ENCODE measurements at places on chromosomes 2 and 18.

DNA sequence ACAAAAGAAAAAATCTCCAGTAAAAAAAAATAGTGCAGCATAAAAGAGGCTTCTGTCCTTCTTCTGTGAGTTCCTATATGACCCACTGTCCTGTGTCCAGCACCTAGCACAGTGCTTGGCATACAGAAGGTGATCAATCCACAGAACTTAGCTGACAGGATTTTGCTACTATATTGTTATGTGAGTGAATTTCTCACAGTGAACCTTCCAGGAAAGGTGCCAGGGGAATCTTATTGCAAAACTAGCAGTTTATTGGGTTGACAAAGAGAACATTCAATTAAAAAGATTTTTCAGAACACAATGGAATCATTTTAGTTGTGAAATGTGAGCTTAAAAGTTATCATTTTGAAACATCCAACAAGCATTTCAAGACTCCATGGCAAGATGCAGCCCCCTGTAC lies 12.4 kb upstream of the TRIB2 start:
- no peak for DNase-seq

GRCh38 chr2:210000464-210001324 lies 1.7 kb upstream of the RPE start:
- DNase-seq = no peak

GRCh38 chr2:191636235-191636543 lies 41.7 kb upstream of the NABP1 start:
- DNase-seq = no peak

DNA sequence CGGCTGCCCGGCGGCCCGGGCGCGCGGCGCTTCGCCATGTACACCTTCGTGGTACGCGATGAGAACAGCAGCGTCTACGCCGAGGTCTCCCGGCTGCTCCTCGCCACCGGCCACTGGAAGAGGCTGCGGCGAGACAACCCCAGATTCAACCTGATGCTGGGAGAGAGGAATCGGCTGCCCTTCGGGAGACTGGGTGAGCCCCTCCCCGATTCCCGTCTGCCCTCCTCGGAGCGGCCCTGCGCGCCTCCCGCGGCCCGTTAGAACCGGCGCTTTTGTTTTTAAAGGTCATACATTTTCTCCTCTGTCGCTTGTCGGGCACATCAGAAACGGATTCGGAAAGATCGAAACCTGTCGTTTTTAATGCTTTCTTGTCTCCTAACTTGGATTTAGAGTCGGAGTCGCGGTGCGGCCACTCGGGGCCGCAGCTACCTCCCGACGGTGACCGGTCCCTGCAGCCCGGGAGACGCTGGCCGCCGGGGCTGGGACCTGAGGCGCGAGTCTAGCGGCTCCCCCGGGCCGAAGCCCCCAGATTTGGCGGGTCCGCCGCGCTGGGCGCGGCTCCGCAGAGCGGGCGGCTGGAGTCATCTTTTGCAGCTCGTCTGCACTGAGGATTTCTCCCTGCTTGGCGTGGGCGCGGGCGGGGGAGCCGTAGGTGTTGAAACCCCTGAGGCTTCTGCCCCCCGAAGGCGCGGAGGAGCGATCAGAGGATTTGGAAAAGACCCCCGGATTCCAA lies 519 bp downstream of the TTL start:
- DNase-seq = peak; percentile 13

- peak; percentile 6 for DNase-seq
These were observed 756 bp downstream of the ABI2 start for GRCh38 chr2:203328760-203329540.

- DNase-seq = no peak
These were observed 44.7 kb downstream of the DHRS9 start for GRCh38 chr2:169114056-169114455.

GRCh38 chr2:71151620-71152019 lies 21.2 kb downstream of the MPHOSPH10 start:
- no peak for DNase-seq

GRCh38 chr2:240208631-240209211 lies 68.3 kb upstream of the OTOS start:
- DNase-seq = no peak

GRCh38 chr2:47094511-47095142 lies 60.5 kb downstream of the STPG4 start:
- DNase-seq = no peak

GRCh38 chr2:116513991-116514390 lies 1300.5 kb upstream of the DDX18 start:
- DNase-seq = no peak

GRCh38 chr2:235698491-235698890 lies 204.6 kb downstream of the AGAP1 start:
- no peak for DNase-seq

DNA sequence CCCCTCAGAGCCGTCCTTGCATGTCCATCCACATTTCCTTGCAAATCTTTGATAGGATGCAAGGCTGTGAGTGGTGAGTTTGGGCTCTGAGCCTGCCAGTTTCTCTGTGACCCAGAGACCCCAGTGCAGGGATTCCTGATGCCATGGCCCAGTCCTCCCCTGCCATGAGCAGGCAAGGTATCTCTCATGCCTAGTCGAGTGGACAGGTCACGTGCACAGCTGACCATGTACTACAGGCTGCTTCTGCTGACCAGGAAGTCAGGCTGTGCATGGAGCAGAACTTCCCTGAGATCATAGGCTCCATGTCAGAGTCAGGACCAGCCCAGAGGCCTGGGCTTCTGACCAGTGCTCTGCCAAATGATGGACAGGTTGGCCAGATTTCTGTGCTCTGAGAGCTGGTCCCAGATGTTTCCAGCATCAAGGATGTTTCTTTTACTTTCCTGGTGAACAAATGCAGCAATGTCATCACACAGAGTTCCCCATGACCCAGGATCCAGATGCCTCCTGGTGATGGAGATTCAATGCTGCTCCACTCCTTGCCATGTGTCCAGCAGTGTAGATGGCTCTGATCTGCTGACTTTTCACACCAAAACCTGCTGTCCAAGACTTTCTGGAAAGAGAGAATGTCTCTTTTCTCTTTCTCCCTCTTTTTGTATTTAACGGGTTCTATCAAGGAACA lies 321.6 kb upstream of the HS6ST1 start:
- DNase-seq = no peak

GRCh38 chr2:69196327-69197117 lies 183.5 kb downstream of the ANTXR1 start:
- no peak for DNase-seq

- no peak for DNase-seq
These were observed 56.3 kb downstream of the MARCHF4 start for GRCh38 chr2:216315802-216316603.

DNA sequence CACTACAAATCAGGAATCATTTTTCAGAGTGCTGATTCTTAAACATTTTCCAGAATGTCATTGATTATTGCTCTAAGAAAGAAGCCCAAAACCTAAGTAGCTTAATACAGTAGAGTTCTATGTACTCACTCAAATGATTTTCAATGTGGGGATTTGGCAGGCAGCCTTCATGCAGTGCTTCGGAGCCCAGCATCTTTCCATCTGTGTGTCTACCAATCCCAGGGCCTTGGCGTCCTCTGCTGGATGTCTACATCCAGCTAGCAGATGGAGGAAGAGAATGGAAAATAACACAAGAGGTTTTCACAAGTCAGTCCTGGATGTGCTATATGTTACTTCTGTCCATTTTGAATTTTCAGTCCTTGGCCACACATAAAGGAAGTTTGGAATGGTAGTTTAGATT lies 151.8 kb downstream of the RDH14 start:
- DNase-seq = no peak

DNA sequence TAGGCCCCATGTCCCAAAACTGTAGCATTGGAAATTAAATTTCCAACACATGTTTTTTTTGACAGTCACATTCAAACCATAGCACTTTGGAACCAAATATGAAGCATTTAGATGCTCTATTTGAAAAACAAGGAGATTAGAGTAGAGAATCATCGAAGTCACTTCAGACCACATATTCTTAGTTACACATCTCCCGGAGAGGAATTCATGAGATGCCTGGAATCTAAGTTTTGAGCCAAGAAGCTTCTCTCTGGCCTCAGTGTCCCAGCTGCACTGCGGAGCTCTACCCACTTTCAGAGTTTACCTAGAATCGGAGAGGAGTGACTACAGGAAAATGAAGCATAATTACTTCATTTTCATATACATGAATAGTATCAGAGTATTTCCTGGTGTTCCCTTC lies 385.9 kb downstream of the TNS1 start:
- no peak for DNase-seq

- no peak for DNase-seq
These were observed 32.5 kb upstream of the MRPS9 start for GRCh38 chr2:105005181-105005951.

DNA sequence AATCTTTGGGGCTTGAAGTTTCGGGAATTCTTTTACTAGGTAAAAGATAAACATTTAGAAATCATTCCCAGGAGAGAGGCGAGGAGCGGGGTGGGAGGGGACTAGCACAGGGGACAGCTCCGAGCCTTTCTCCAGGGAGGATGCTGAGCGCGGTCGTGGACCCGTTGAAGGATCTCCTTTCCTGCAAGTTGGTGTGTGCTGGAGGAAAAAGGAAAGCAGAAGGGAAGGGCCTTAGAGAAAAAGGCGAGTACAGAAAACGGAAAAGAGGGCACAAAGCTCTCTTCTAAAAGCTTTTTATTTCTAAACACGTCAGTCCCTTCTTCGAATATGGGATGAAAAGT lies 640 bp downstream of the SLC39A6 start:
- DNase-seq = no peak

- no peak for DNase-seq
These were observed 1477.6 kb upstream of the NXPH2 start for GRCh38 chr2:140257692-140258300.

- no peak for DNase-seq
These were observed 84.6 kb downstream of the PLCL1 start for GRCh38 chr2:197889041-197889440.

- DNase-seq = no peak
These were observed 41.4 kb downstream of the PDK1 start for GRCh38 chr2:172597176-172597842.

GRCh38 chr2:231923951-231924888 lies 2.0 kb downstream of the NPPC start:
- DNase-seq = no peak

GRCh38 chr2:181686576-181687185 lies 6.4 kb upstream of the NEUROD1 start:
- DNase-seq = no peak

DNA sequence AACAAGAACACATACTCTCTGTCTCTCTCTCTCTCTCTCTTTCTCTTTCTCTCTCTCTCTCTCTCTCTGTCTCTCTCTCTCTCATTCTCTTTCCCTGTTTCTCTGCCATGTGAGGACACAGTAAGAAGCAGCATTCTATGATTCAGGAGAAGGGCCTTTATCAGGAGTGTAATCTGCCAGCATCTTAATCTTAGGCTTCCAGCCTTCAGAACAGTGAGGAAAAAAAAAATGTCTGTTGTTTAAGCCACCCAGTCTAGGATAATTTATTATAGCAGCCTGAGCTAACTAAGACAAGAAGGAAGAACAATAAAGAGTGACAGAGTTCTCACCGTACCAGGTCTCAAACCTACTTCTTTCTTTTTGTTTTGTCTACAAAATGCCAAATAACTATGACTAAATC lies 399.4 kb downstream of the SOCS6 start:
- DNase-seq = no peak

- DNase-seq = no peak
These were observed 6.1 kb upstream of the MPP4 start for GRCh38 chr2:201704536-201704935.

GRCh38 chr18:5543036-5543680 lies 639 bp downstream of the EPB41L3 start:
- no peak for DNase-seq

DNA sequence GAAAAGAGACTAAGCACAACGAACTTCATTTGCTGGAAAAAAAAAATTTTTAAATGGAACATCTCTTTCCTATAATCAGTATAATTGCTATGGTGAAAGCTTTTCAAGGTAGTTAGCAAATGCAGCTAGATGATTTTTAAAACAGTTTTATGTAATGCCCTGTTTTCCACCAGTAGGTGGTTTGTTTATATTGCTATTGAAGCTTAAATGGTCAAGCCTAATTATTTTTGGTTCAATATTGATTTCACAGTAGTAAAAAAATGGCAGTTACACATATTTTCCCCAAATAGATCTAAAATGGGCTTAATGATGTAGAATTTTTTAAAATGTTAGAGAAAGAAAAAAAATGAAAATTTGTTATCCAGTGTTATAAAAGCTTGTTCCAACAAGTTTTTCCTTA lies 70.2 kb downstream of the CDH19 start:
- no peak for DNase-seq

DNA sequence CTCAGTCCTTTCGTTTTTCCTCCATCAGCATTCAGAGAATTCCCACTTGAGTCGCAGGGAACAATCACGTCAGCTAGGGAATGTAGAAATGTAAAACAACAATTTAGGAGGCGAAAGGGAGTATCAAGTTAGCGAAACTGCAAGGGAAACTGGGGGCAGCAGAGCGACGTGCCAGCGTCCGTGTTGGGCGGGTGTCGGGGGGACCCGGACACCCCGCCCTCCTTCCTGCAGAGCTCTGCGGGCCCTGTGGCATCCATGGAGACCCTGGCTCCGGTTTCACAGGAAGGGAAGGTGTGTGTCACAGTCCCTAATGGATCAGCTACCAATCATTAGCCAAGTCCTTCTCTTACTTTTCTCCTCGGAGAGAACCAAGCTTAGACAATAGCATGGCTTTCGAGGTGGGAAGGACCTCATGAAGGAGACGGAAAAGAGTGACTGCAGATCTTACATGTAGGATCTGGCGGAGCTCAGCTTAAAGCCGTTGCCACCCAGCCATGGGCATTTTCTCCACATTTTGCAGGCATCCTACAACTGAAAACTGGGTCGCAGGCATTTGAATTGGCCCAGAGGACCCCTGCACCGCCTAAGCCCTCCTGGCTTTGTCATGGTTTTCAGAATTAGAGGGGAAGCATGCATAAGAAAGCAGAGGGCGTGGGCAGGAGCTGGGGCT lies 33.7 kb downstream of the SOX11 start:
- DNase-seq = no peak

DNA sequence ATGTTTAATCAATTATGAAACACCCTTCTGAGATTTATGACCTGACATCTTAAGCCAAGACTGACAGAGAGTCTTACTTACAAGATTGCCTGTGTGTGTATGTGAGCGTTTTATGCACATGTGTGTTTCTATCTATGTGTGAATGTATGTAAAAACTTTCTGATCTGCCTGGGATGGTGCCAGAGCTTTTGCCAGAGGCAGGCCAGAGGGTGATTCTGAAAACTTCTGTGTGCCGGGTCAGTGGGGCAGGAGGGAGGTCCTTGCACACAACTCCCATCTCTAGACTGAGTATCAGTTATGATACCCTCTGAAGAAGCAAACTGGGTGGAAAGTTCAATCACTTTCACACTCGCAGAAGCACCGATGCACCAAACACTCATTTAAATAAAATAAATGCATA lies 335.0 kb upstream of the NT5C1B start:
- no peak for DNase-seq

DNA sequence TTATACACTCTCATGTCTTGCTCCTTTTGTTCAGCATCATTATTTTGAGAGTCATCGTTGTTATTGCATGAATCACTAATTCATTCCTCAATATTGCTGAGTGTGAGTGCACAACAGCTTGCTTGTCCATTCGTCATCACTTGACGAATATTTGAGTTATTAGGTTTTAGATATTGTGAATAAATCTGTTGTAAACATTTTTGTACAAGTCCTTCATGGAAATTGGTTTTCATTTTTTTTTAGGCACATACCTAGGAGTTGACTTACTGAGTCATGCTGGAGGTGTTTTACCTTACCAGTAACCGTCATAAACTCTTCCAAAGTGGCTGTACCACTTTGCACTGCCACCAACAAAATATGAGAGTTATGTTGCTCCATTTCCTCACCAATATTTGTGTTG lies 84.2 kb upstream of the NCK2 start:
- DNase-seq = no peak

- no peak for DNase-seq
These were observed 47.3 kb downstream of the C2orf42 start for GRCh38 chr2:70143314-70144150.
